Cortex of kidney (tissue), 1 donor: ENCODE measurements at places on chromosomes 2 and 18.

- no peak for DNase-seq
Observed at GRCh38 chr2:202583709-202584219, 51.0 kb upstream of the FAM117B start.

GRCh38 chr18:26429535-26430226 lies 118.7 kb downstream of the KCTD1 start:
- no peak for DNase-seq

- no peak for DNase-seq
Observed at GRCh38 chr2:230899786-230900185, 25.3 kb downstream of the GPR55 start.

- DNase-seq = no peak
Observed at GRCh38 chr2:16105669-16106281, 165.4 kb downstream of the MYCN start.

DNA sequence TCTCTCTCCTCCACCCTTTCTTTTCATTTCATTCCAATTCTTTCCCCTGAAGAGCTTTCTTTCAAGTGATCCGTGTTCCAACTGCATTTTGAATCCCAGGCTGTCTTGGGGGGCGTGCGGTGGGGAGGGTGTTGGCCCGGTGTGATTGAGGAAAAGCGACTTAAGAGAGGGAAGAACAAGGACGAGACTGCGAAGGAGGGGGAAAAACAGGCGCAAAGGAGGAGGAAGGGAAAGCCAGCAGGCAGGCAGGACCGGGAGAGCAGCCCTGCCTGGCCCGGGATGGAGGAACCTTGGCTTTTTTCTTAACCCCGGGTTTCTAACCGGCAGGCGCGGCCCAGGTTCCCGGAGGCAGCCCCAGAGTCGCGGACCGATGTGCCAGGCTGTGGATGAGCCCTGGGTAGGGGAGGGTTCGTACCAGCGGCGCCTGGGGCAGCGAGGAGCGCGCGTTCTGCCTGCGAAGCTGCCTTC lies 1.3 kb downstream of the ADCYAP1 start:
- no peak for DNase-seq

DNA sequence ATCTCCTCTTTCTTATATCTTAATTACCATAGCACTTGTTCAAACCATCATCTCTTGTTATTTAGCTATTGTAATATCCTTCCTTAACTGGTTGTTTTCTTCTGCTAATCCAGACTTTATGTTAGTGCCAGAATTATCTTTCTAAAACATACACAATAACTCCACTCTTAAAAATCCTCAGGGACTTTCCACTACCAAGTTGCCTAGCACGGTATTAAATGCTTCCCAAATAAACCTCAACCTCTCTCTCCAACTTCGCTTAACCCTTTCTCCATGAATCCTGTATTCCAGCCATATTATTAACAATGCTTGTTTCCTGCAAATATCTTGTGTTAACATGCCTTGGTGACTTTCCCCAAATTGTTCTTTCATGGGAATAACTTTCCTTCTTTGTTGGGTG lies 84.5 kb downstream of the FAM228A start:
- DNase-seq = no peak

GRCh38 chr2:36415381-36416022 lies 59.9 kb downstream of the CRIM1 start:
- no peak for DNase-seq

DNA sequence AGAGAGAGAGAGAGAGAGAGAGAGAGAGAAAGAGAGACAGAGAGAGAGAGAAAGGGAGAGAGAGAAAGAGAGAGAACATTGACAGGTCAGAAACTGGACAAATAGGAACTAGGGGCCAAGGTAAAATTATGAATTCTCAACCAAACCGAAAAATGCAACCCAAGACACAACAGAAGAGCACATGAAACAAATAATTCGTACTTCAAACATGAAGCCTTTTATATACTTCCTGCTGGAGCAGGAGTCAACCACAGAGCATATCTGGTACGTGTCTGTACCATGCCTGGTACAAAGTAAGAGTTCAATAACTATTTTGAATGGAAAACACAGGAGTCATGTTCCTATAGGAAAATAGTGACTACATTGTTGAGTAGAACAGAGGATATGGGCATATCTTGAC lies 6.5 kb upstream of the VPS54 start:
- no peak for DNase-seq

DNA sequence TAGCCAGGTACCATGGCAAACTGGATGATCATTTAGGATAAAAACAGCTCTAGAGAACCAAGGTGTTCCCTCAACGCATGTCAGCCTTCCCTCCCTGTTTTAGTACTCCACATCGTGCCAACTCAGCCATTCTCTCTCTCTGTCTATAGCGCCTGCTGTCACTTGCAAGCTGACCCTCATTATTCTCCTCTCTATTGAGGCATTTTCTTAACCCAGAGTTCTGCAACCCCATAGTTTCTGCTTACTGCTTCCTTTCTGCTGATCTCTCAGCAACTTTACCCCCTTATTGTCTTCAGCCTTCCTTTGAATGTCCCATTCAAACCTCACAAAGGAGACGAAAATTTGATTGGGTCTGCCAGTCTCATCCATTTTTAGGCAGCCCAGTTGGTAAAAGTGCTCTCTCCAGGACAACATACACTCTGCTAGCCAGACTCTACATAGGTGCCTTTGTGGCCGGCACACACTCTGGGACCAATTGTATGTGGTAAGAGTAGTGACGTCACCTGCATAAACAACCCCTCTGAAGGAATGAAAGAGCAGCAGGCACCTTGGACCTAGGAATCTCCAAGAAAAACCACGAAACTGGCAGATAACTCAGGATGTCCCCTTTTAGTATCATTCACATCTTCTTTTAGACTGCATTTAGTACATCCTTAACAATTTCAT lies 367.2 kb upstream of the KCNH7 start:
- DNase-seq = no peak

- DNase-seq = no peak
Observed at GRCh38 chr2:16507655-16508489, 157.8 kb downstream of the CYRIA start.

DNA sequence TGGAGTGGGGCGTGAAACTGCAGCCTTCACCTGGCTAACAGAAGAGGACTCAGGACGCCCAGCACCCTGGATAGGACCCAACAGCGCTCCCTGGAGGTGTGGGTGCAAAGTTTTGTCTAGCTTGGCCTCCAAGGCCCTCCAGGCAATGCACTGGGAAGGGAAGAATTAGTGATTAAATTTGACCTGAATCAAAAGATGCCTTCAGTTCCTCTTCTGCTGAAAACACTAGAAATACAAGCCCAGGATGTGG lies 779 bp upstream of the TRIB2 start:
- no peak for DNase-seq

- no peak for DNase-seq
Observed at GRCh38 chr18:36338403-36338933, 41.0 kb downstream of the FHOD3 start.

GRCh38 chr18:9380621-9381395 lies 46.2 kb downstream of the TWSG1 start:
- no peak for DNase-seq

GRCh38 chr2:83967854-83968253 lies 491.2 kb downstream of the SUCLG1 start:
- no peak for DNase-seq

- DNase-seq = no peak
Observed at GRCh38 chr2:238305092-238305862, 15.0 kb upstream of the TRAF3IP1 start.

GRCh38 chr18:23498117-23498516 lies 5.2 kb upstream of the RMC1 start:
- DNase-seq = no peak

DNA sequence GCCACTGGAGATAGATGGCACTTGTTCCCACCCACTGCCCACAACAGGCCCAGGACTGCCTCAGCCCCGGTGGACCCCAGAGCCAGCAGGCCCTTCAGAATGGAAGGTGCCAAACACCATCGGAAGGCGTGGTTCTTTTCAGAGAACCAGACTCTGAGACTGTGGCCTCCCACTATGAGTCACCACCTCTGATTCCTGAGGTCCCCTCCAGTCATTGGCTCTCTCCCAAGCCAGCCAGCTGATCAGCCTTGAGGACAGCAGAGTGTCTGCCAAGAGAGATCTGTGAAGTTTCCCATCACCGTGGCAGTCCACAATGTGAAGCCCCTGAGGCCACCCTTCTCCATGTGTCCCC lies 10.4 kb upstream of the MAP3K2 start:
- no peak for DNase-seq

- no peak for DNase-seq
Observed at GRCh38 chr2:100786297-100786658, 33.7 kb upstream of the NPAS2 start.

DNA sequence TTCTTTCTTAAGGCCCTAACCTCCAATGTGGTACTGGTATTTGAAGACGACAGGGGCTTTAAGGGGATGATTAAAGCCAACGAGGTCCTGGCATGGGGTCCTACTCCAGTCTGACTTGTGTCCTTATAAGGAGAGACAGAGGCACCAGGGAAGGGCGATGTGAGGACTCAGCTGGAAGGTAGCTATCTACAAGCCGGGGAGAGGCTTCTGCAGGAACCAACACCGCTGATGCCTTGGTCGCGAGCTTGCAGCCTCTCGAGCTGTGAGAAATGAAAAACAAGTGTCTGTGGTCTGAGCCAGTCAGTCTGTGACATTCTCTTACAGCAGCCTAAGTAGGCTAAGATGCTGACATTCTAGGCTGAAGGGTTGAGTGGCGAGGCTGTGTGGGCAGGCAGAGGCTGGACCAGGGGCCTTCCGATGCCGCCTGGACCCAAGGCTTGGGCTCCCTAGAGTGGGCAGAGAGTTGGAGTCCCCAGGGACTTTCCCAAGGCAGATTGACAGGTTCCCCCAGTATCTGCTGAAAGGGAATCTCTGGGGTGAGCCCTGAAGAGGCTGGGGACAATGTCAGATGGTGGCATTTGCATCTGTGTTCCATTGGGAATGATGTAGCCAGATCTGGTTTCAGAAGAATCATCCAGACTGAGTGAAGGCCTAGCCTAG lies 322.9 kb upstream of the HS6ST1 start:
- no peak for DNase-seq

GRCh38 chr2:196182439-196183171 lies 11.2 kb upstream of the STK17B start:
- no peak for DNase-seq

DNA sequence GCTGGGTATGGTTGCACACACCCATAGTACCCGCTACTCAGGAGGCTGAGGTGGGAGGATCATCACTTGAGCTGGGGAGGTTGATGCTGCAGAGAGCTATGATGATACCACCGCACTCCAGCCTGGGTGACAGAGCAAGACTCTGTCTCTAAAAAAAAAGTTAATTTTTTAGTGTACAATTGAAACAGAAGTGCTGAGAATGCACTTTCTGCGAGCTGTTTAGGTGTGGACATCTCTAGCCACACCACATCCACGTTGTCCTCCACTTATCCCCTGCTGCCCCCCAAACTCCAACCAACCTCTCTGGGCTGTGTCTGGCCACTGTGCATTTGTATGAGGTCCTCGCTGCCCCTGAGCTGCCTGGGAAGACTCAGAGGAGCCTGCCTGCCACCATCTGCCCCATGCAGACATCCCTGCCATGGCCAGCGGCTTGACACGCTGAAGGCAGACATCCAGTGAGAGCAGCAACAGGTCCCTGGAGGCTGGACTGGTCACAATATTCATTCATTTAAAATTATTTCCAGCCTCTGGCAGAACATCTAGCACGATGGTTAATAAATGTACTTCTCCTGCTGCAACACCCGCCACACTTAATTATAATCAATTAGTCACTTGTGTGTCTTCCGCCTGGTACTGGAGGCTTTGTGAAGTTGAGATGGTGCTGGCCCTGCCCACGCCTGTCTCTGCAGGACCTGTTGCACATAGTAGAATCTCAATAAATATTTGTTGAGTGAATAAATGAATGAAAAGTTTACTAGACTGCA lies 3.7 kb upstream of the AFF3 start:
- no peak for DNase-seq

- DNase-seq = no peak
Observed at GRCh38 chr2:199727801-199728200, 123.2 kb downstream of the FTCDNL1 start.

GRCh38 chr18:54020156-54020745 lies 204.2 kb downstream of the MBD2 start:
- no peak for DNase-seq

- DNase-seq = no peak
Observed at GRCh38 chr18:501406-501714, 859 bp upstream of the COLEC12 start.
